AG04450 (cell line): ENCODE measurements at places on chromosomes 11 and 22. TPM values are rescaled to one million over a fixed set of nuclear protein-coding genes. Genes with fewer than 3 reads are reported as not detected.

The RNASEH2C gene
- 14.2 and 20.8 TPM in 2 replicates for polyA plus RNA-seq

DNA sequence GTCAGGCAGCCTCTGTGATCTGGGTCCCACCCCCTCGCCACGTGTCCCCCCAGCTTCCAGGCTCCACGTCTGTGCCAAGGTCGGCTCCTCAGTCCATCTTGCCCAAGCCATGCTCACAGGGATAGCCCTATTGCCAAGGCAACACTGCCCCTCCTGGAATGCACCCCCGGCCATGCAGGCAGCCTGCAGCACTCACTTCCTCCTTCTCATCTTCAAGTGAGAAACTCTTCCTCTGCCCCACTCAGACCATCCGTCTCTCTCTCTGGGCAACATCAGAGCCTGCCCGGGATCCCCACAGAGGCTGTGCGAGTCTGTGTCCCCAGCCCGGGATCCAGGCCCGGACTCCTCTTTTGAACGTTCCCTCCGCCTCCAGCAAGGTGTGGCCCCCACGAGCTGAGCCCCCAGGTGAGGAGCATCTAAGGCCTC lies 852.3 kb downstream of the BRD1 start:
- DNase-seq, result no peak

The OR51E2 gene
- 0.77 and 0.79 TPM in 2 replicates for polyA plus RNA-seq

- DNase-seq, result peak; percentile 11
Measured at GRCh38 chr11:3803726-3804495, 4.4 kb upstream of the PGAP2 start.

The KRTAP5-3 gene
- polyA plus RNA-seq, result not detected in 2 replicates

The ARHGAP8 gene
- polyA plus RNA-seq, result 0.10 and 0.16 TPM in 2 replicates

The SEZ6L gene
- polyA plus RNA-seq, result not detected in 2 replicates
